Stimulated activated CD8-positive, alpha-beta memory T cell treated with anti-CD3 and anti-CD28 coated beads, Interleukin-4, amount 100 ng/mL, for 1 hour (primary cell): ENCODE measurements at places on chromosomes 3 and 15.

GRCh38 chr15:69299451-69299886, 757 bp downstream of the PAQR5 start:
- no peak for DNase-seq

- no peak for DNase-seq
Measured at GRCh38 chr3:13723676-13724207, 156.1 kb downstream of the WNT7A start.

GRCh38 chr3:181056136-181056732, 66.7 kb upstream of the DNAJC19 start:
- DNase-seq: no peak

DNA sequence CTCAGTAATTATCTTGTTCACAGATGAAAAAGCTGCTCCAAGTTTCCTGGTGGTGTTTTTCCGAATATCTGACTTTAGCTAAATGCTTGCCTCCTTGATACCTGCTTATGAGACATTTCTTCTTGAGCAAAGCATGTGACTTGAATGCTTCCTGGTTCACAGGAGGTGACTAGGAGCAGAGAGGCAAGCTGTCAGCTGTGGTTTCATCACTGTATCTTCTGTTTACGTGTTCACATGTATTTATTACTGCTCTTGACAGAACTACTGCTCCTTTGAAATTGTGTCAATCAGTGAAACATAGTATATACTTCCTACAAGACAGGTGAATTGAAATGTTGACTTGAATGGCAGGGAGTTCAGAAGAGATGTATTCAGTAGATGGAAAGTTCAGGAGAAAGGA, 8.9 kb upstream of the SPPL2A start:
- DNase-seq: no peak

DNA sequence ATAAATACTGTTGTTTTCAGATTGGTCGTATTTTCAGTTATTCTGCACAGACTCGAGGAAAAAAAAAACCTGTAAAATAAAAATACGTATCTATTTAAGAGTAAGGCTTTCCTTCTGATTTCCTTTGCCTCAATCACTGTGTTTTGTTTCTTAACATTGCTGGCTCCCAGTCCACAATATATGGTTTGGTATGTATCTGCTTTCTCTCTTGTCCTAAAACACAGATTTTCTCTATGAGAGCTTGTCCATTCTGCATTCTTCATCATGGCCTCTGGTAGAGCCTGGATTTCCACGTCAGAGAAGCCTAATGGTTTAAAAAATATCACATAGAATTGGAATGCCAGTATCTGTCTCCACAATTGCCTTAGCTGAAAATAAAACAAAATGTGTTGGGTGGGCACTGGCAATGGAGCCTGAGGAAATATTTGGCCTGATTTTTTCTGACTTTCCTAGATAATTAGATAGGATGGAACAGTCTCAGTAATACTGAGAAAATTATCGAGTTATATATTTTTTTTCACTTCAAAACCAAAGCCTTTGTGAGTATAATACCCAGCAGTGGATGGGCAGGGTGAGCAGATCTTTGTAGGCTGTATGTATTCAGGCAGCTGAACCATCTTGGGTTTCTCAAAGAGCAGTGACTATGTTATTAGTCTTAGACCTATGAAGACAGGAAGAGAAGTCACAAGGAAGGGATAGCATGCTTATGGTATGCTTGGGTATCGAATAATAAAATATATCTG, 1.9 kb downstream of the CD200 start:
- DNase-seq: no peak

DNA sequence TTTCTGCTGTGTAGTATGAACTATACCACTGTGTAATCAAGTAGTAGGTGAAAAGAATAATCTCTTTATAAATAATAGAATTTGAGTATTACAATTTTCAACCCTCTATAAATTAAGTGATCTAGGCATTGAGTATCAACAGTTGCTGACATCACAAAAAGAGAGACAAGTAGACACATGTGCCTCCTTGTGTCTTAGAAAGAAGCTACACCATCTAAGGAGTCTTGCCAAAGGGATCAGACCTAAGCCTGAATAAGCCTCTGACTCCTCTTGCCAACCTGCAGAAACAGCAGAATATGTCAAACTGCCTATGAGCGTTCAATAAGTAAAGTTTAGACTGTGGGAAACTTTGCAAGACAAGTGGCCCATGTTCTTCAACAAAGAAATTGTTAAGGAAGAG, 5.8 kb upstream of the MTMR10 start:
- no peak for DNase-seq

DNA sequence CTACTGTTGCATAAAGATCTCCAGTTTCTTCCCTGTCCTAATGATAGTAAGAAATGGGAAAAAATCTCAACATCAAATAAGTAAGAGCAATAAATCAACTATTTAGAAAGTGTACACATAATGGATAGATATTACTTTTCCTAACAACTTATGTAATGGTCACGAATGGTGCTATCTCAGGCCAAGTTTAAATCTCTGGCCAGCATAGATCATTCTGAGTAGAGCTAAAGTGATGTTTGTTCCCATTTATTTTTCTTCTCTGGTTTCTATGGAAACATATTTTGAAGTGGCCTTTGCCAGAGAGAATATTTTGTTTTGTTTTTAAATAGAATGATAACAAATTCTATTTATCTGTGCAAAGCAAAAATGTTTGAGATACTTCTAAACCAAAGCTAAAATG, 249.7 kb upstream of the TTC14 start:
- no peak for DNase-seq

DNA sequence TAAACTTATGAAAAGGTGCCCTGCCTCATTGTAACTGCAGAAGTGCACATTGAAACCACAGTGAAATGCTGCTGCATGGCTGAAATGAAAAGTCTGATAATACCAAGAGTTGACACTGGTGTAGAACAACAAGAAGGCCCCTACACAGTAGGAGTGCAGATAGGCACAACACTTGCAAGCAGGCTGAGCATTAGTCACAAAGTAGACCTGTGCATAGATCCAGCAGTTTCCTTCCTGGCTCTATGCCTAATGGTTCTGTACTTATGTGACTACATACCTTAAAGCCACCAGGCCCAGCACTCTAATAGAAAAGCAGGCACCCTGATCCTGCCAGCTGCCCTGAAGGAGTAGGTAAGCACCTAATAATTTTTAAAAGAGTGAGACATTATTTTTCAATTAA, 41.8 kb downstream of the PRR23E start:
- DNase-seq: no peak

GRCh38 chr15:33086500-33087121, 107.9 kb downstream of the FMN1 start:
- no peak for DNase-seq

GRCh38 chr15:57382215-57382614, 5.9 kb downstream of the CGNL1 start:
- no peak for DNase-seq

DNA sequence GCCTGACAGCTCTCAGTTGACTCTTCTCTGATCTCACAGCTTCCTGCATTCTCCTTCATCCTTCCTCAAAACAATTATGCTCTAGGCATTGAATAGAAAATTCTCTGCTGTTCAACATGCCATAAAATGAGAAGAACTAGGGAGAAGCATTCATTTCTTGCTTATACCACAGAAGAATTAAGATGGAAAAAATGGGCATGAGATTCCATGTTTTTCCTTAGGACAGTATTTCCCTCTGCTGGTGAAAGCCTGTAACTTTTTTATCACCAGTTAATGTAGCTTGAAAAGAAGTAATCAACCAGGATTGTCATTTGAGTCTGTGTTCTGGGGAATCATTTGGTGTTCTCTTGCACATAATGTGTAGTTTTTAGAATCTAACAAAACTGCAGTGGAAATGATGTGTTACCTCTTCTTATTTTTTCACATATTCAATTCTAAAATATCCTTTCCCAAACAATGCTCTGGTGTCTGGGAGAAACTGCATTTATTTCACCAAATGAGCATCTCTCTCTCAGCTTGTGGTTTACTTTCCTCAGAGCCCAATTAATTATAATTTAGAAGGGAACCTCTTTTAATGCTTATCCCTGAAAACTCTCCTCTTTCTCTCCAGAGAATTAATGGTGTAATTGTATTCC, 92.8 kb upstream of the DCBLD2 start:
- DNase-seq: no peak

- DNase-seq: no peak
Measured at GRCh38 chr3:143750841-143751240, 97.4 kb downstream of the SLC9A9 start.

DNA sequence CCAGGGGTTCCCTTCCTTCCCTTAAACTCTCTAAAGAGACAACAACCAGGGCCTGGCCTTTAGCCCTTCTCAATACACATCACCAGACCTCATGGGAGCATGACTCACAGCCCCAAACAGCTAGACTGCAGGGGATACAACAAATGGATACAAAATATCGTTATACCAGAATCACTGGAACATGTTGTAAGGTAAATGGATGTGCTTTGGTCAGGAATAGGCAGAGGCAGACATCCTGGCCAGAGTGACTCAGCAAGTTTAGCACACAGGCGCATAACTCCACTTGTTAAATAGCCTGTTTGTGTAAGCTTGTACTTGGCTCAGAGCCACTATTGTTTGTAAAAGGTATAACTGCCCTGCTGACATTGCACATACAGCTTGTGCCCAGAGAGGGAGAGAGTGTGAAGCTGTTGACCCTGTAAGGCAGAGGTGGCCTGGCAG, 18.3 kb downstream of the TMED3 start:
- DNase-seq: no peak

- DNase-seq: no peak
Measured at GRCh38 chr3:7630351-7630911, 769.5 kb downstream of the GRM7 start.

DNA sequence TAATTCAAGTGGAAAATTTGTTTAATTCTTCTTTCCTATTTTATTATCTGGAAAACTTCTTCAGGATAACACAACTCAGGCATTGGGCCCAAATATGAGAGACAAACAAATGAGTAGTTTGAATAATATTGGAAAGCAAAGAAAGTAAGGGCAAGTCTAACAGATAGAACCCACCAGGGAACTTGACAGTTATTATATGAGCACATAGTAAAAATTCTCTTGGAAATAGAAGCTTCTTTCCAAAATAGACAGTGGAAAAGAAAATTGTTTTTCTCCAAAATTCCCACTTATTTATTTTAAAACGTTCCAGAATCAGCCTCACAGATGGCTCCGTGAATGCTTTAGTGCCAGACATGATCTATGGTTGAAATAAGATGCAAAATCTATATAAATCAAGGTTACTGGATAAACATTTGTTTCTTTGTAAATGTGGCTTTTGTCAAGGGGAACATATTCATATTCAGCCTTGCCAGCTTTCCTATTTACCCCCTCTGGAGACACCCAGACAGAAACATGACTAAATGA, 23.9 kb downstream of the LDHAL6B start:
- no peak for DNase-seq

- no peak for DNase-seq
Measured at GRCh38 chr15:64619880-64620839, 155.2 kb downstream of the RBPMS2 start.

DNA sequence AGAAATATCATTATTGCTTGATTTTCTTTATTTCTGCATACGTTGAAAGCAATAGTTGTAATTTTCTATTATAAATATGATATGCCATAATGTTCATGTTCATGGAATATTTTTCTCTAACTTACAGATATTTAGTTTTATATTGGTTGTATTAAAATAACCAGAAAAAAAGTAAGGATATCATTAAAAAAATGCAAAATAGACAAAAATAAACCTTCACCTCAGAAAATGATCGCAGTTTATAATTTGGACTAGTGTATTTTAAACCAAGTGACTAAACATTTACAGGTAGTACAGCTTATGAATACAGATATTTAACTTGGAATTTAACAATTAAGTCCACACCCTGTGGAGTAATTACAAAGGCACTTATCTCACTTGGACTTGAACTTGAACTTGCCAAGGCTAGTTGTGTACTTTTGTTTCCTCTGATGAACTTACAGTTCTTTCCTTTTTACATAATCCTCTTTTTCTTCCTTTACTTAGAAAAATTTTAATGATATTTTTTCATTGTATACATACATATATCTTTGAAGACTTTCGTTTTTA, 156.7 kb downstream of the CHL1 start:
- DNase-seq: no peak

DNA sequence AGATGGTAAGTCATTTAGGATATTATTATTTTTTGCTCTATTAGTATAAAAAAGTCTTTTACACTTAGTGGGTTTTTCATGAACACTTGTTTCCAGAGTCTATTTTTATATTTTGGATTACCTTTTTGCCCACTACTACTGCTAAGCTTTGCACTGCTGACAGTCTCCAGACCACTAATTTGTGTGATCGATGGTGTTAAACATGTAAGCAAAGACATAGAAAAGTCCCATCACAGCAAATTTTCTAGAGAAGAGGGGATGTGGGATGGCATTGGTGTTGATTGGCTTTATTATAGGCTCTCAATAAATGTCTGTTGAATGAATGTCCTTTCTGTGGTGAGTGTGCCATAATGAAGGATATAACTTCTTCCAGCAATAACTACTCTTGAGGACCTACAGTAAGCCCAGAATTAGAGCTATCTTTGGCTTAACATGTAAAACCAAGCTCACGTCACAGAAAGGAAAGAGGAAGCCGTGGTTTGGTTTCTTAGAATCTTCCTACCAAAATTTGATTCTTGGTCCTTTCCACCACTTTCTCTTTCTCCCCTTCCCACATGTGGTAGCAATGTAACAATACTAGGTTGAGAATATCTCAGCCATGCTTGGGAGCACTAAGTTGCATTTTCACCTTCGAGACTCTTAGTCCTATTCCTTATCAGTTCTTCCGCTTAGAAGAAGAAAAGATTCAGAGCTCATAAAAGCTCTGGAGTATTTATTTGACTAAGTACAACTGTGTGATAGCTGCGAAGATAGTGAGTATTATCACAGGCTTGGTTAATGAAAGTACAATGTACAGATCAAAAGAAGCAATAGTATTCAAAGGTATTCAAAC, 90.6 kb upstream of the UMPS start:
- DNase-seq: no peak

- DNase-seq: no peak
Measured at GRCh38 chr3:36482256-36482655, 102.0 kb downstream of the STAC start.

DNA sequence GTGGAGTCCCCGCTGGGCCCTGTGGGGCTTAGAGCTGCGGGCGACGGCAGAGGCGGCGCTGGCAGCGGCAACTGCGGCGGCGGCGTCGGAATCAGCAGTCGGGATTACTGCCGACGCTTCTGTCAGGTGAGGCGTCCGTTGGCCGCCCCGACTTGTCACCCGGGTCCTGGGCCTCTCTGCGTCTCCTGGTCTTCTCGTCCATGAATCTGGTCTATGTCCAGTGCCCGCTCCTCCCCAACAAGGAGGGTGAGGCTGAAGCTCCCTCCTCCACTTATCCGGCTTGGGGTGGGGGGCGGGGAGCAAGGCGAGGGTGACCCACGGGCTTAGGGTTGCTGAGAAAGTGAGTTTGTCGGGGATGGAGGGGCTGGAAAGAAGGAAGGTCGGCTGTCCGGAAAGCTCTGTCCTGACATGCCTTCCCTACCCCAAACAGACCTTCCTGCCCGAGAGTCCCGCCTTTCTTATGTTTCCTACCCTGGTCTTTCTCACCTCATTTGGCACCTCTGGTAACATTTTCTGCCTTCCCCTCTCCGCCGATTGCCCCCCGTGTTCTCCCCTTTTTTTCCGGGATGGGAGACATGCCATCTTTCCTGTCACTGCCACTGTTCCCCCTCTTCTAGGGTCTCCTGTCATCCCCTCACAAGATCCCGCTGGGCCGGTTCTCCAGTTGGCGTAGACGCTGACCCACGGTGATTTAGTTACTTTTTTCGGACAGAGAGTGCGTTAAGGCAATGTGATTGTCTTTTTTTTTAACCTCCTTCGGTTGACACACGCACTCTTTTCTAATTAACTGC, 520 bp downstream of the ZNF654 start:
- DNase-seq: no peak
